ENCODE measurements at places on chromosomes 3 and 15. TPM values are rescaled to one million over a fixed set of nuclear protein-coding genes. Genes with fewer than 3 reads are reported as not detected.

DNA sequence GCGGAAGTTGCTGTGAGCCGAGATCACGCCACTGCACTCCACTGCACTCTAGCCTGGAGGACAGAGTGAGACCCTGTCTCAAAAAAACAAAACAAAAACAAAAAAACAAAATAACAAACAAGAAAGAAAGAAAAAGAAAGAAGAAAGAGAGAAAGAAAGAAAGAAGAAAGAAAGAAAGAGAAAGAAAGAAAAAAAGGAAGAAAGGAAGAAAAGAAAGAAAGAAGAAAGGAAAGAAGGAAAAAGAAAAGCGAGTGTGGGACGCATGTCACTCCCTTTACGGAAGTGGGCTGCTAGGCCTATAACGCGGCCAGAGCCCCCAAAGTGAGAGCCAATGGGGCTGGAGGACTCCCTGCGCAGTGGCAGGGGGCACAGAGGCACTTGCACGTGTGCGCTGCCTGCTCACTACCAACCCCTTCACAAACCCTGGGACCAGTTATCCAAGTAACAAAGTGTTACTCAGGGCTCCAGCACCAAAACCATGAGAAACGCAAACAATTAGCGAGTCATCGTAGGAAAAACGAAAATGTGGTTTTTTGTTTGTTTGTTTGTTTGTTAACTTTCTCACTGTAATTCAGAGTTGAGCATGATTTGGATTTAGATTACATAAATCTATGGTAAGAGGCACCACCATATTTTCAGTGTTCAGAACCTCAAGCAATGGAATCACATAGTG lies 40.8 kb upstream of the ATP1B3 start:
- no peak for DNase-seq

DNA sequence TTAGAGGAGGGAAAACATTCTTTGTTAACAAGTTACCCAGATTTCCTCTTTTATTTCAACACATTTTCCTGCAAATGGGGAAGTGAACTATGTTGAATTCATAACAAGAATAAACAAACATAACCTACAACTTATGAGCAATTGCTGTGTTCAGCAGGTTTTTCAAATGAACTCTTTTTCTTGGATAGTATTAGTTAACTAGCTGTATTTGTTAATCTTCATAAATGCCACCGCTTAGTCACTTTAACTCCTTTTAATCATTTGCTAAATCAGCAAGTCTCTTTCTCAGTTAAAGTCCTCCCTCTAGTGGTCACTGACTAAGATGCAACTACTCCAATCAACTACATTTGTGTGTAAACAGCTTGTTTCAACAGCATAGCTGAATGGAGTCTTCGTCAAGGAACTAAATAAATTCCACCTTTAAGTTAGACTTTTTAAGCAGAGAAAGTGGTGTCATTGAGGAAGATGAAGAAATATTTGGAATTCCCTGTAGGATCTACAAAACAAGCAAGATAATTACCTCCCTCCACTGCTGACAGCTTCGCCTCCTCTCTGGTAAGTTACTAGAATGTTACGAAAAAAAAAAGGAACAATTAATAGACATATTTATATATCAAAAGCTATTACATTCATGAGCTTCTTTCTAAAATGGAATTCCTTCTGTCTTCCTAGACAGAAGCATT lies 1122.0 kb downstream of the ROBO1 start:
- DNase-seq = peak; percentile 78

GRCh38 chr15:66046751-66047150 lies 177.5 kb downstream of the RAB11A start:
- DNase-seq = no peak

GRCh38 chr3:139917226-139917785 lies 17.7 kb upstream of the CLSTN2 start:
- no peak for DNase-seq

DNA sequence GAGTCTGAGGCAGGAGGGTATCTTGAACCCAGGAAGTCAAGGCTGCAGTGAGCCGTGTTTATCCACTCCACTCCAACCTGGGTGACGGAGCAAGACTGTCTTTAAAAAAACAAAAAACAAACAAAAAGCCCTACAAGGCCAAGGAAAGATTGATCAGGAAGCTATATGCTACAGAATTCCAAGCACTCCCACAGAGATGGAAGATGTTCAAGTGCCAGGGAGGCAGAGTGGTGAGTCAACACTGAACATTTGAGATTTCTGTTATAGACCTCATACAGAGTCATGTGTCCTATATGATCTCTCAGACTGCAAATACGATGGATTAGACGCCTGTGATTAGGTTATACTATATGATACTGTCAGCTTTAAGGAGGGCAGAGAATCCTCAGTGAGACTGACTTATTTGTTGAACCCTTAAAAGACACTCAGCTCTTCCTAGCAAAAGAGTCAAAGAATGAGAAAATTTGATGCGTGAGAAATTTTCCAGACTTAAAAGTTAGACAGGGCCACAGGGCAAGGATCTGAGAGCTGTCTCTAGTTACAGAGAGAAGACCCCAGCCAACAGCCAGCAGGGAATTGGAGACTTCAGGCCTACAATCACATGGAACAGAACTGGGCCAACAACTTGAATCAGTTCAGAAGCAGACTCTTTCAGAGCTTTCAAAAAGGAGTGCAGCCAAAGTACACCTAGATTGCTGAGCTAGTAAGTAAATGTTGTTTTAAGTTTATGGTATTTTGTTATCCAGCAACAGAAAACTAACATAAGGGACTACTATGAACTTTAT lies 107.6 kb downstream of the PIK3CB start:
- DNase-seq = no peak

- no peak for DNase-seq
These were observed 283.3 kb upstream of the ROBO2 start for GRCh38 chr3:76756577-76756976.

GRCh38 chr3:175389560-175389959 lies 530.4 kb downstream of the NAALADL2 start:
- no peak for DNase-seq

DNA sequence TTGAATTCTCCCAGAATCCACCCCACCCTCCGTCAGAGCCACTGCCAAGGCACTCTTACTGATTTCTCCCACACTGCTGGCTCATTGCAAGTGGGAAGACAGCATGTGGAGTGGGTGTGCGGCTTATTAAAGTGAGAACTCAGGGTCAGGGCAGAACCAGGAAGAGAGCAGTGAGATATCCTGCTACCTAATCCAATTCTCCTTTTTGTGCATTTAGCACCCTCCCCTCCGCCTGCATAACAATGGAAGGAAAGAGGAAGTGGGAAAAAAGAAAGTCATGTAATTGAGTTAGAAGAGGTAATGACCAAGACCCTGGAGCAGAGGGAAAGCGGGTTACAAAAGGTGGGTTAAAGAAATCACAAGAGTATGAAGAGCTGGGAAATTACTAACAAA lies 27.8 kb upstream of the PIK3CB start:
- DNase-seq = no peak

- DNase-seq = no peak
These were observed 294.5 kb upstream of the LMCD1 start for GRCh38 chr3:8206971-8207617.

DNA sequence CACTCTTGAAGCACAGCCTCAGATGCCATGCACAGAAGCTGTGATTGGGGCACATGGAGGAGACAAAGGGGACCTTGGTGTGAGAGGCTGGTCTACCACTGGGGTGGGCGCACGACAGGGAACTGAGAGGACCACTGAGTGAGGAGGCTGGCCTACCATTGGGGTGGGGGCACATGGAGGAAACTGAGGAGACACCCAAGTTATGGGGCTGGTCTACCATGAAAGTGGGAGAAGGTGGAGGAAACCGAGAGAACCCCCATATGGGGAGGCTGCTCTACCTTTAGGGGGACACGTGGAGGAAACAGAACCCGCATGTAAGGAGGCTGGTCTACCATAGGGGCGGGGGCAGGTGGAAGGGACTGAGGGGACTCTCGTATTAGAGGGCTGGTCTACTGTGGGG lies 153.4 kb downstream of the FBLN2 start:
- no peak for DNase-seq

- no peak for DNase-seq
These were observed 9.8 kb downstream of the SYNM start for GRCh38 chr15:99114511-99115299.

GRCh38 chr3:18135060-18135814 lies 289.9 kb downstream of the SATB1 start:
- no peak for DNase-seq

GRCh38 chr15:50978580-50978979 lies 70.1 kb downstream of the AP4E1 start:
- peak; percentile 13 for DNase-seq

GRCh38 chr15:68818769-68819494 lies 1.8 kb downstream of the ANP32A start:
- no peak for DNase-seq

- DNase-seq = no peak
These were observed 43.7 kb upstream of the ADPGK start for GRCh38 chr15:72827226-72827625.

- DNase-seq = no peak
These were observed 27.8 kb upstream of the ALDH1L1 start for GRCh38 chr3:126208182-126208581.

DNA sequence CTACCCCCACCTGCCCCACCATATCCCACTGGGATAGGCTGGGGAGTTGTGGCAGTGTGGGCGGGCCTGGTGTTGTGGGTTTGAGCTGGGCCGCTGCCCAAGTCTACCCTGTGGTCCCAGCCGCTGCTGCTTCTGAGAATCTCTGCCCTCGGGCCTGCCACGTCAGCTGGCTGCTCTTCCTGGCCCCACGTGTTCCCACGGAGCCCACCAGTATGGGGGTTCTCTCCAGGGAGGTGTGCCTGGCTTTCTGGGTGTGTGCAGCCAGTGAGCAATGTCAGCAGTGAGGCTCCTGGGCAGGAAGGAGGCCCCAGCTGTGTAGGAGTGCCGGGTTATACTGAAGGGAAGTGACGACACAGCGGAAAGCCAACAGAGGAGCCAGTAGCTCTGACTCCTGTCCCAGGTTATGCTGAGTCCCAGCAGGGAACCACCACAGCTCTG lies 10.5 kb downstream of the GNAI2 start:
- peak; percentile 58 for DNase-seq

DNA sequence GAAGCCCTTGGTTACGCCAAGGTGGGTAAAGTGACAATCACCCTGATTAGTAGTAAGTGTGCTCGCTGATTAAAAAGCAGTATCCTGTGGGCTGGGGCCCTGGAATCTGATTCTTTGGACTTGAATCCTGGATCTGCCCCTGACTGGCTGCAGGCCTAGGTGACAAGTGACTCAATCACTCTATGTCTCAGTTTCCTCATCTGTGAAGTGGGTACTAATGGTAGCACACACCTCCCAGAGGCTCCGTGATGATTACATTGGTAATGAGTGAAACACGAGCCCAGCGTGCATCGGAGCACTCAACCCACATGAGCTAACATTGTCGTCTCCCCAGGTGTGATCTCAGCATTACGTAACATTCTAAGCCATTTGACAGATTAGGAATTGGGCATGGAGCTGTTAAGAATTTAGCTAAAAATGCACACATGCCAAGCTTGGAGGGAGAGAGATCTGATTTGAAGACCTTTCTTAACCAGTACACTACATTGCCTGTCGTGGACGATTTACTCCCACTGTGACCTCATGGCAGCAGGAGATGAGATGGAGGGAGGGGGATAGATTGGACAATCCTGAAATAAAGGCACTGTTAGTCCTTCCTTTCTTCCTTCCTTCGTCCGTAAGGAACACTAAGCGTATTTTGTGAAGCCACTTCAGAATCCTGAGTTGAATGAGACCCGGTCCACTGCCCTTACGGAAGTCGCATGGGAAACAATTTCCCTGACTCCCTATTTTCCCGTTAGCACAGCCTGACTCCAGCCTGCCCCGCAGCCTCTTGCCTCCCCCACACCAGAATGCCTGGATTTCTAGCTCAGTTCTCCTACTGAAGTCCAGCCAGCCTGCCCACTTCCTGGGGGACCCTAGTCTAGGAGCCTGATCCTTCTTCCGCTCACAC lies 32.1 kb downstream of the MGLL start:
- no peak for DNase-seq

DNA sequence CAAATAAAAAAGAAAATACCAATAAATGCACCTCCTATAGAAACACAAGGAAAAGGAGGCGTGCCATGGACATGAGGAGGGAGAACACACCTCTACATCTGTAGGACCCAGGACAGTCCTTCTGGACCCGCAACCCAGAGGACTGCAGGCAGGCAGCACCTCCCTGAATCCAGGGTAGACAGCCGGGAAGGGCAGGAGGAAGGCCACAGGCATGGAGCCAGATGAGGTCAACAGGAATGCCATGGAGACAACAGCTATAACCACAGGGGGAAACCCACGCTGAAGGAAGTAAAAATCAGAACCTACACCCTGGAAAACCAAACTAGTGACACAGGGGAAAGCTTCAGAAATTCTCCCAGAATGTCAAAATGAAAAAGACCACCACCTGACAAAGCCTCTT lies 248.8 kb upstream of the NSMCE3 start:
- no peak for DNase-seq

DNA sequence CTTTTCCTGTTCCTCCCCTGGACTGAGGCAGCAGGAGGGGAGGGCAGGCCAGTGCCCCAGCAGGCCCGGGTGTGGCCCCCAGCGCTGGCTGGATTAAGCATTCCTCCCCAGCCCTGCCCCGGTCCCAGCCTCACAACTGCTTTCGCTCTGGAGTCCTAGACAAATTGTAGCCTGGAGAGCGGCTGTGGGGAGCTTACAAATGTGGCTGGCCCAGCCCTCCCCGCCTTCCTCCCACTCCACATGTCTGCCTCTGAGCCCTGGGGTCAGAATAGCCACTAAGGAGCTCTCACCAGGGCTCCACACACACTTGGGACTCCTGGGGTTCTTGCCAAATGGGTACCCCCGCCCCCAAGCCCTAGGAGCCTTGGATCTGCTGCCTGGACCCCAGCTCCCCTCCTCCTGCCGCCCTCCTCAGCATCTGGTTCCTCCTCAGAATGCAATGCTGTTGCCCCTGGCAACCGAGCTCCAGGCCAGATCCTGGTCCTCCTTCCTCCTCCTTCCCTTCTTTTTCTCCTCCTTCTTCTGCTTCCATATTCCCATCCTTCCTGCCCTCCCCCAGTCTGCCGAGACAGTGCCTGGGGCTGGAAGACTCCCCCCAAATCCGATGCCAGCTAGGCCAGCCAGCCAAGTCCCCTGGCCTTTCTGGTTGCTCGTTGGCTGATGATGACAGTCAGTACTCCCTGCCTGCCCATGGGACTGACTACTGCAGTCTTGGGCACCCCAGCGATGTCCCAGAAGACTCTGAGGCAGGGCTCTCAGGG lies 91.1 kb downstream of the LINGO1 start:
- DNase-seq = peak; percentile 94

DNA sequence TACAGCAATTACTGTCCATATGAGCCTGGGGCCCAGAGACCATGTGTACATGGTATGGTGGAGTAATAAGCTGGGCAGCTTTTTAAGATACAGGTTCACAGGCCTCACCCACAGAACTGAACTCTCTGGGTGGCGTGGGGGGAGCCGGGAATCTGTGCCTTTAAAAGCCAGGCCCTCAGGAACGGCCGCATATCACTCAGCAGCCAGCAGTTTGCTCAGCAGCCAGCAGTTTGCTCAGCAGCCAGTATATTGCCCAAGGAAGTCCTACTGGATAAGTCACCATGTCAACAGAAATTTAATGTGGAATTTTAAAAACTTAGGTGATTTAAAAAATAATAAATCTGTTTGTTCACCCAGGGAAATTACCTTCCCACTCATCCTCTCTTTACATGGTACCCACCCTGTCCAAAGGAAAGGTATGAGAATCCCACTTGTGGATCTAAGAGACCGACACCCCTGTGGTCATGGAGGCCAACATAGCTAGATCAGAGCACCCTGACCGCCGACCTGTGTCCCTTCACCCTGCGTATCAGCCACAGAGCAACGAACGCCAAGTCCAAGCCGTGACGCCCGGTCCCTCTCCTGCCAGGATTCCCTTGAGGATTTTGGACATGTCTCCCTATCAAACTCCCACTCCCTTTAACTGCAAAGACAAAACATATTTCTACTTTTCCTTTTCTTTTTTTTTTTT lies 95.7 kb upstream of the CHRM5 start:
- no peak for DNase-seq

Gene RTP3
- not detected for total RNA-seq

Gene RLBP1
- total RNA-seq = 3.6 TPM

Gene C3orf22
- total RNA-seq = not detected

Gene ALCAM
- total RNA-seq = 265 TPM

Gene ACTRT3
- total RNA-seq = 6.7 TPM
